ENCODE measurements at places on chromosomes 1 and 21. TPM values are rescaled to one million over a fixed set of nuclear protein-coding genes. Genes with fewer than 3 reads are reported as not detected.

TEX38 gene
- total RNA-seq, result not detected

DMRTA2 gene
- 0.06 TPM for total RNA-seq

CLCA4 gene
- not detected for total RNA-seq

AQP10 gene
- total RNA-seq, result not detected

PPM1J gene
- total RNA-seq, result 0.99 TPM

TPTE gene
- total RNA-seq, result not detected

ASTN1 gene
- not detected for total RNA-seq

GNG12 gene
- total RNA-seq, result 66.8 TPM

FMO2 gene
- total RNA-seq, result not detected

LCE1A gene
- not detected for total RNA-seq

FAM177B gene
- total RNA-seq, result not detected

CFHR3 gene
- total RNA-seq, result 0.20 TPM

CLDN14 gene
- not detected for total RNA-seq

FPGT gene
- total RNA-seq, result 4.7 TPM

Measured in A549 treated with GW870086 at 1 μM for 4 hours (cell line).